ENCODE measurements at places on chromosomes 13 and 19.

DNA sequence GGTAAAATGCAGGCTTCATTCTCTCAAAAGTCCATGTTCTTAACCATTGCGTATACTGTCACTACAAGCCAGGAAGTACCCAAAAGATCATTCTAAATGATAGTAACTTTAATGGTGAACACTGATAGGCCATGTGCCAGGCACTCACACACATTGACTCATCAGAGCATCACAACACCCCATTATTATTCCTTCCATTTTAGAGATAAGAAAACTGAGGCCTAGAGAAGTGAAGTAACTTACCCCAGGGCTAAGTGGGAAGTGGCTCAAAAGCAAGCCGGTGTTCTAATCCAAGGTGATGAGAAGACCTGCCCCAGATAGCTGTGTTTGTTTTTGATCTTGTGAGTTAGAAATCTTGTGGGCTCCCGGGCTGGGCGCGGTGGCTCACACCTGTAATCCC lies 1.4 kb upstream of the PHLDB3 start:
- peaks cover 31% of the 10 kb centered on the region for H3K4me1 ChIP-seq
- peak overlapping the region; percentile 43 for H3K27ac ChIP-seq
- H3K27me3 ChIP-seq: no peaks in the 10 kb centered on the region
- no peak for DNase-seq
- H3K4me3 ChIP-seq: no peak overlapping the region

DNA sequence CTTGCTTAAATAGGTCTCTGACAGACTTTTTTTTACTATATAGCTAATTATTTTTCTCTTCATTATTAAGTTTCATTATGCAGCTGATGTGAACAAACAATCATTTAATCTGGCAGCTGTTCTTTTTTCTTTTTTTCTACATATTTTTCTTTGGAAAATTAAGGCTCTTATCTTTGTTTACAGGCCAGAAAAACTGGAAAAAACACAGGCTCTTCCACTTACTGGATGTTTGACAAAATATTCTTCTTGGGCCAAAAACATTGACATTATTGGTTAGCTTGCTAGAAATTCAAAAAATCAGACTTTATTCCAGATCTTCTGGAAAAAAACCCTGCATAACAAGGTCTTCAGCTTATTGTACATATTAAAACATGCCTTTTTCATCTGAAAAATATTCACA lies 15.7 kb downstream of the ZNF66 start:
- no peak overlapping the region for H3K4me3 ChIP-seq
- H3K36me3 ChIP-seq: peaks cover 62% of the 10 kb centered on the region
- H3K4me1 ChIP-seq: no peaks in the 10 kb centered on the region

DNA sequence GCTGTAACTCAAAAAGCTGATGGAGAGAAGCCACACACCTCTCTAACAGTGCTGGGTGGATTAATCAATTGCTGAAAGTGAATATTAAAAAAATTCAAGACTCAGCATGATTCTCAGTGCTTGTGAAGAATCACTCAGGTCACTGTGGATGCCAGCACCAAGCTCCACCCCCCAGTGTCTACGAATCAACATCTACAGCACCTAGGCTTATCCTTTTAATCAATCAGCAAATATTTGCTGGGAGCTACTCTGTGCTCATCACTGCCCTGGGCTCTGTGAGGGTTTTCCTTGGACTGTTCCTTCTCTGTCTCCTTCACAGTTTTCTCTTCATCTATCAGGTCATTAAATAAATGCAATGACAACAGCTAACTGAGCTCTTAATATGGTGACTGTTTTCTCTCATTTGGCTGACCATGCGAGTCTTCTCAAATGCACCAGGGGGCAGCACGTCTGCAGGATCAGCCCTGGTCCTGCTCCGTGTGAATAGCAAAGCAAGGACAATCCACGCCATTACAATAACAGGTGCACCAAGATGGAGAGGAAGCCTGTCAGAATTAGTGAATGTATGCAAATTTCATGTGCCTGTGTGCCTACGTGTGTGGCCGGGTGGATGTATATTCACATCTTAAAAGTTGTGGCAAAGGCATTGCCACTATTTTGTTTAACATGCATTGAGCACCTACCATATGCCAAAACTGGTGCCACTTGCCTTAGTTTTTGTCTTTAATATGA lies 14.6 kb upstream of the C13orf42 start:
- peaks cover 16% of the 10 kb centered on the region for H3K27me3 ChIP-seq
- no peaks in the 10 kb centered on the region for H3K36me3 ChIP-seq
- no peak overlapping the region for H3K27ac ChIP-seq

DNA sequence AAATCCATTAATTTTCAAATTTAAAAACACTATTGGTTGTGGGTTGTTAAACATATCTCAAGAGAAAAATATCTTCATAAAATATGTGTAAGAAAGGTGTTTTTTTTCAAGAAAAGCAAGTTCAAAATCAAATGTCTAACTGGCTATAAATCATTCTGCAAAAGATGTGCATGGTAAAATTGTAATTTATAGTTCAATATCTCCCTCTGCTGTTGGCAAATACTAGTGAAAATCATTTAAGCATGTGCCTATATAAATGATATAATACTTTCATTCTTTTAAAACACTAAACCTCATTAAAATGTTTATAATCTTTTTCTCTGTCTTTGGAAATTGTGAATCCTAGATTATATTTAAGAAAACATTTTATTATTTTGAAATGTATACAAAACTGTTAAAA lies 17.2 kb upstream of the SLITRK6 start:
- H3K36me3 ChIP-seq: no peaks in the 10 kb centered on the region
- H3K27ac ChIP-seq: no peak overlapping the region
- no peaks in the 10 kb centered on the region for H3K4me1 ChIP-seq
- H3K4me3 ChIP-seq: no peak overlapping the region
- no peak for DNase-seq
- no peaks in the 10 kb centered on the region for H3K27me3 ChIP-seq
